Fibroblast of skin of left quadriceps (primary cell): ENCODE measurements at places on chromosomes 13 and 19.

GRCh38 chr13:49694446-49694845, 3.2 kb upstream of the EBPL start:
- DNase-seq = no peak

DNA sequence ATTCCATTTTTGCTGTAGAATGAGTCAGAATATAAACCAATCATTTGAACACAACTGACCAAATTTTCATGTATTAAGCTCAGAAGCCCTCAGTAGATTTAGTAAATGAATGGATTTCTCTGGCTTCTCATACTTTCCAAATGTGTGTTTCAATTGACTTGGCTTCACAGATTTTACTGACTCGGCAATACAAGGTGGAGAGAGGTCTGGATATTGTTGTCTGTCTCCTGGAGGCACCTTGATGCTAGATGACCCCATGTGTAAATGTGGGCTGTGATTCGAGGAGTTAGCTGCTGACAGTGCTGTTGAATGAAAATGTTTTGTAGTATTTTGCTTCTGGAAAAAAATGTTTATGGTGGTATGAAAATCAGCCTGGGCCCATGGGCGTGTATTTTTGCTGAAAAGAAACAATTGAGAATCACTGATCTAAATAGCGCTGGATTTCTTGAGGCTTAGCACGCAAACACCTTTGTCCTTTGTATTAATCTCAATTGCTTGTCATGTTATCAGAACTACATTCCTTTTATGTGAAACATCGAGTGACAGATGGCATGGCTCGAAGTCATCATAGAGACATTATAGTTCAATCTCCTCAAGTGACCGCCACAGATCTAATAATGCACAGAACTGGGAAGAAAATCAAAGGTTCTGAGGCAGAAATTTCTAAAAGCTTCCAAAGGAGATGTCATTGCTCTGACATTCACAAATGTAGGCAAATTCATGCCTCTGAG, 41.2 kb upstream of the UBAC2 start:
- DNase-seq = no peak

DNA sequence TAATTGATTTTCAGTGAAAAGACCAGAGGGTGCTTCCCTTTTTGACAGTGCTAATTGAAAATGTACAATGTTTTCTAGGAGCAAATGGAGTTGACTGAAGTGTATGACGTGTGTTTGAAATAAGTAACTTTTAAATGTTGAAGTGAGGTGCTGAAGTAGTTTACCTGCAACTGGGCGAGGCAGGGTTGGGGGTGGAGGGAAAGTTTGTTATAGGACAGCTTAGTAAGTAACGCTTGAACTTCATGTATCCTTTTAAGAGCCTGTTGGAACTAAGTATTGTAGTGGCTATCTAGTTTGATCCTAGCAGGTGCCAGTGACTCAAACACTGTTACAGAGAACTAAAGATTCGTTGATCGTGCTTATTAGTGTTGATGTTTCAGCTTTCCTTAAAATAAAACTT, 5.9 kb downstream of the SLAIN1 start:
- no peak for DNase-seq

DNA sequence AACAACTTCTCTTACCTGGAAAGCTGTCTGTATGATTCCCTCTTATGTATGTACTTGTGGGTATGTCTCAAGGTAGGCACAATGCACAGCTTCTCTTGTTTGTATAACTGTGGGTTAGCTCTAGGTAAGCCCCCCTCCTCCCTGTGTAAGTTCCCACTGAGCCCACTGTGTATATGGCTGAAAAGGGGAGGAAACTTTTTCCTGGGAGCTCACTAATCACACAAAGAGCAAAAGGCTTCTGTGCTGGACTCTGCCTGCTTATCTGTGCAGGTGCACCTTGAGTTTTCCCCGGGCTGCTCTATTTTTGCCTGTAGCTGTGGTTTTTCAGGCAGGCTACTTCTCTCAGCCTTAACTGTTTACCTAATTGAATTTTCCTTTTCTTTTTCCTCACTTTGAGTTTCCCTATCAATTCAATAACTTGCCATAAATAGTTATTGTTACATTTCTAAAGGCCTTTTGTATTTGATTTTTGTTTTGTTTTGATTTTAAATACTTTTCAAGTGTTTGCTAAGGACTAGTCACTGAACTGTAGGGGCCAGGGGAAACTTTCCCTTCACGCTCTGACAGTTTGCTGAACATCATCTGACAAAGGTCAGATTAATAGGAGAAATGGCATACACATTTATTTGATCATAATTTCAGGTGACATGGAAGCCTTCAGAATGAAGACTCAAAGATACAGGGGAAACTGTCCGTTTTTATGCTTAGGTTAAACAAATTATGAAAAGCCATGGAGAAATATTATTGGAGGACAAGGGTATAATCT, 423.5 kb upstream of the ATXN8OS start:
- DNase-seq = no peak

DNA sequence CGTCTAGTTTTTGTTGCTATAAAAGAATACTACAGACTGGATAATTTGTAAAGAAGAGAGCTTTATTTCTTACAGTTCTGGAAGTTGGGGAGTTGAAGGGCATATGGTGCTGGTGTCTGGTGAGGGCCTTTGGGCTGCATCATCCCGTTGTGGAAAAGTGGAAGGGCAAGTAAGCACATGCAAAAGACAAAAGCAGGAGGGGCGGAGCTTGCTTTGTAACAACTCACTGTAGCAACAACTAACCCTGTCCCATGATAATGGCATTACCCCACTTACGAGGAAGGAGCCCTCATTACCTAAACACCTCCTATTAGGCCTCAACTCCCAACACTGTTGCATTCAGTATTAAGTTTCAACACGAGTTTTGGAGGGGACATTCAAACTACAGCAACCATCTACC, 7.2 kb upstream of the DNAJC15 start:
- DNase-seq = no peak

DNA sequence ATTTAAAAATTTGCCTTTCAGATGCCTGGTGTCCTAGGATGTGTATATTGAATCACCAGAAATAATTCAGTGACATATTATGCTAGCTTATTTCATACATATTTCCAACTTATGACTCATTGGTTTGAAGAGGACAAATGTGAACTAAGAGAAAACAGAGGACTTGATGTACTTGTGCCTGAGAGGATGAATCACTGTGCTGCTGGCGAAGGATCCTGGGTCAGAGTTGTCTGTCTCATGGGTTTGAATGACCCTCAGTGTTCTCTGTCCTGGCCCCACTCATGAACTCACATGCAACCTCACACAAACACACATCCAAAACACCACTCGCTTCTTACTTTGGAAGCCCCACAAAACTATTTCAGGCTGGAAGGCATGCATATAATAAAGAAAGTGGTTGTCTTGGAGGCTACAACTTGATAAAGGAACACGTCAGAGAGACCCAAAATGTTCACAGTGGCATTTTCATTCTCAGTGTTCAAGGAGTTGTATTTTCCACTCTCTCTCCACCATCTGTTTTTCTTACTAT, 129.0 kb upstream of the SPRY2 start:
- DNase-seq = peak; percentile 31

- DNase-seq = no peak
Measured at GRCh38 chr13:40975441-40975840, 43.7 kb downstream of the ELF1 start.

DNA sequence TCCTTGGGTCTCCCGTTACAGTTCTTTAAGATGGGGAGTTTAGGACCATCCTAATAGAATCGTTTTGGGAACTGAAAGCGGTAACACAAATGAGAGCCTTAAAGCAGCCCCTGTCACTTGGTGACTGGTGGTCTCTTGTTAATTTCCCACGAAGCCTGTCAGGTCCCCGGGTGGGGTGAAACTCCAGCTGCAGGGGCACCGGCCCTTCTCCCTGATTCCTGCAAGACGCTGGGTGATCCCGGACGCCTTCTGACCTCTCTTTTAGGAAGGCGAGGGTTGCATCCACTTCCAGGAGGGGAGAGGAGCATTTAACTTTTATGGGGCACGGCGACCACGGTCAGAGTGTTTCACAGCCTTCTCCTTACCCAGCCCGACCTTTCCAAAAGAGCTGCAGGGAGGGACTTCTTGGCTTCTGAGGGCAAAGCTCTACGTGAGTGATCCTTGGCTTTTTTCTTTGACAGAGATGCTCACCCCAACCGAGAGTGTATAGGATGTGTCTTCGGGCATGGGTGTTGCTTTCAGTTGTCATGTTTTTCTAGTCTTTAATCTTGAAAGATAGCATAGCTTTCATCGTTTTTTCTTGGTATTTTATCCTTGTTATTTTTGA, 688 bp downstream of the ZNF225 start:
- DNase-seq = no peak

GRCh38 chr13:107650081-107650701, 565.1 kb downstream of the LIG4 start:
- peak; percentile 1 for DNase-seq

GRCh38 chr19:58513694-58514563, 2.1 kb upstream of the SLC27A5 start:
- DNase-seq = peak; percentile 67

DNA sequence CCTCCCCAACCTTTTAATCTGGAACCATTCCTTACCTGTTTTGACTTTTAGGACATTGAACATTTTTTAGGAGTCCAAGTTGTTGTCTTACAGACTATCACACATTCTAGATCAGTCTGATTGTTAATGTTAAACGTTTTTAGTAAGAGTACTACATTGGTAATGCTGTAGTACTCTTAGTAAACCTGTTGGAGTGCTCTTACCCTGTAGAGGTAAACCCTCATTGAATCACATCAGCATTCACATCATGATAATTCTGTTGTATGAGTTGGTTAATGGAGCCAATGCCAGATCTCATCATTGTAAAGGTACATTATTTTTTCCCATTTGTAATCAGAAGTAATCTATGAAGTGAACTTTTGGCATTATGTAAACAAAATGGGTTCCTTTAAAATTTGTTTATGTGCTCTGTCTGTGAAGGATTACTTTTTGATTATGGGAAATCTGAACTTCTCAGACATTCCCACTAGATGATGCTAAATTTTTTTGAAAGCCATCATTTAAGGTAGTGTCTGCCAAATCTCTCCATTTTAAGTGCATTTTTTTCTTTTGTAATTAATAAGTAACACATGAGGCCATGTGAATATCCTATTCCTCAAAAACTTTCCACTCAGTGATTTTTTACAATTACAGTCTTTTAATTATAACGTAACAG, 55.2 kb downstream of the VWA8 start:
- peak; percentile 8 for DNase-seq

DNA sequence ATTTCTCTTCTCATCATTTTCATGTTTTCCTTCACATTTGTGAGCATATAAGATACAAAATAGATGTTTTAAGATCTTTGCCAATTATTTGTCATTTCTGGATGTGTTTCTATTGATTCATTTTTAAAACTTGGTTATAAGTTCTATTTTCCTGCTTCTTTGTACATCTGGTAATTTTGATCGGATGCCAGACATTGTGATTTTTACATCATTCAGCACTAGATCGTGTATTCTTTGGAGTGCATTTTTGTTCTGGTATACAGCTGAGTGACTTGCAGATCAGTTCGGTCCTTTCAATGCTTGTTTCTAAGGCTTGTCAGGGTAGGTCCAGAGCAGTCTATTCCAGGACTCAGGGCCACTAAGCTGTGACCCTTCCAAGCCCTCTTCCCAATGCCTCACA, 198.2 kb downstream of the KLF12 start:
- no peak for DNase-seq

- DNase-seq = no peak
Measured at GRCh38 chr13:35850569-35850968, 280.6 kb downstream of the DCLK1 start.

- DNase-seq = no peak
Measured at GRCh38 chr13:111390522-111391270, 70.3 kb downstream of the TEX29 start.

DNA sequence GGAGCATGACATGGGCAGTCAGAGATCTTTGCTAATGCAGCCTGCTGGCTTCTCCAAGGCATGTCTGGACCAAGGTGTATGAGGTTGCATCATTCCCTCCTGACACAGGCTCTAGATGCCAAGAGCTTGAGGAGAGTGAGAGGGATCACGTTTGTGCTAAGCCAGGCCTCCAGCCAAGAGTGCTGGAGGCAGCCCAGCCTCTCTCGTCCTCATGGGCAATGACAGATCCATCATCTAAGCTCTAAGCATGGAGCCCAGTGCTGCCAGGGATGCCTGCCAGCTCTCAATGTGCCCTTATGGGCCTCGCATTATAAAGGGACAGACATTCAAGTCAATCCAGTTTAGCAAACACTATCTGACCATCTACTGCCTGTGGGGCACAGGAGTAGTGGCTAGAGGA, 136.3 kb upstream of the VSTM2B start:
- DNase-seq = no peak

GRCh38 chr13:75761369-75761768, 125.2 kb downstream of the LMO7 start:
- no peak for DNase-seq

- DNase-seq = no peak
Measured at GRCh38 chr19:47430041-47430802, 10.9 kb upstream of the MEIS3 start.

DNA sequence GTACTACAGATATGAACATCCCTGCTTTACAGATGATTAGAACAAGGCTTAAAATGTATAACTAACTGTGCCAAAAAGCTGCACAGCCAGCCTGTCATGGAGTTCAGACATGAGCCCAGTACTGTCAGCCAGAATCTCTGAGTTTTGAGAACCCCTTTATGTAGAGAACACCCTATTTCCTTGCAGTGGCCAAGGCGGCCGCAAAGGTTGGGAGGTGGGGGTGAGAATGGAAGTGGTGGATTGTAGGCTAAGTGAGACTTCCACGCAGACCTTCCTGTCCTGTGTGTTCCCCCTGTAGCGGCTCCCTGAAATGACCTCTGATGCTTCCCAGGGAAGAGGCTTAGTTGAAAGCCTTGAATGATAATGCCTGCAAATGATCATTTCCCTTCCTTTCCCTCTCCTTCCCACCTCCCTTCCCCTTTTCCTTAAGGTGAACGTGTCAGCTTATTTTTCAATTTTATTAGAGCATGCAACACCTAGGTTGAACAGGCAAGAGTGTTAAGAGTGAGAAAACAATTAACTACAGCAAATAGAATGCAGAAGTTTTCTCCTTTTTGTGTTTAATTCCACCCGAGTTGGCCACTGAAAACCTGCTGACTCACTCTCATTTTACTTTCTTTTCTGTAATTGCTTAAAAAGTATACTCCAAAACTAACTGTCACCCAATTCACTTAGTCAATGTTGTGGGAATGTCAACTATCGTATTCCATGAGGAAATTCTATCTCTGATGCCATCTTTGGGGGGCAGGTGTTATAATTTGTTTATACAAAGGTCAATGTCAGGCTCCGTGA, 167.0 kb upstream of the EDNRB start:
- DNase-seq = no peak

DNA sequence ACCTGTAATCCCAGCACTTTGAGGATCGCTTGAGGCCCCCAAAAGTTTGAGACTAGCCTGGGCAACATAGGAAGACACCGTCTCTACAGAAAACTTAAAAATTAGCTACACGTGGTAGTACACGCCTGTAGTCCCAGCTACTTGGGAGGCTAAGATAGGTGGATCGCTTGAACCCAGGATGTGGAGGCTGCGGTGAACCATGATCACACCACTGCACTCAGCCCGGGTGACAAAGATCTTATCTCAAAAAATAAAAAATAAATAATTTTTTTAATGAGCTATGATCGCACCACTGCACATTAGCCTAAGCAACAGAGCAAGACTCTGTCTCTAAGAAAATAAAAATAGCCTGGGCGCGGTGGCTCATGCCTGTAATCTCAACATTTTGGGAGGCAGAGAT, 6.6 kb downstream of the RCBTB2 start:
- DNase-seq = no peak
